M059J (cell line): ENCODE measurements at places on chromosomes 1 and 21. TPM values are rescaled to one million over a fixed set of nuclear protein-coding genes. Genes with fewer than 3 reads are reported as not detected.

DNA sequence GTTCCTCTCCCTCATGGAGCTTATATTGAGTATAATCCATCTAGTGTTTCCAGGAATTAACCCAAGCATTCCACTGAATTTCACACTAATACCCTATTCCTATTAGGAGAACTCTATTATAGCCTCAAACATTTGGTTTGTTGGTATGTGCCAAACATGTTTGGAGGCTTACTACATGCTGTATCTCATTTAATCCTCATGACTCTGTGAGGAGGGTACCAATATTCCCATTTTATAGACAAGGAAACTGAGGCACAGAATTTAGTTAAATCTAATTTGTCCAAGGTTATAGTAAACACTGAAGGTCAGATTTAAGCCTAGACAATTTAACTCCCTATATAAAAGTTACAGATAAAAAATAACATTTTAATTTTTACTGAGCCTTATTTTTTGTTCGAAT is 9.1 kb downstream of the FLVCR1 start:
- no peak for DNase-seq

DNA sequence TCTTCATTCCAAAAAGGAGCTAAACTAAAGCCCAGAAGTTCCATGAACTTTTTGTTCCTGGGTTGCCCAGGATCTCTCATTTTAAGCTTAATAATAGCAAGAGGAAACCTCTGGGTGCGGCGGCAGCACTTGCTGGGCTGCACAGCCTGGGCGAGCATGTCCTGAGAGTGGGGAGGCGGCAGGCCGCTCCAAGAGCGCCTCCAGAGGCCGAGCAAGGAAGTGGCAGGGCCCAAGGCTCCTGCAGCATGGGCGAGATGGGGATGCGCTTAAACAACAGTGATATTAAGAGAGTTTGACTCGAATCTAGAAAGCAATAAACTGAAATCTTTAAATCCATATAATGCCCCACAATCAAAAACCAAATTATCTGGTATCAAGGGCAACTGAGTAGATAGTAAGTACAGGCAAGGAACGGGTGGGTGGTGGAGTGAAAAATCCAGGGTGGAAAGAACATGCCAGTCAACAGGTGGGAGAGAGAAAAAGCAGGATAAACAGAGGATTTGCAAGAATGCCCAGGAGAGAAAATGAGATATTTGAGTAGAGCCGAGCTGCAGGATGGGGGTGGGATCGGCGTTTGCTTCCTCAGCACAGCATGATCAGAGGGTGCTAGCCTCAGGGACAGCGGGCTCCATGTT is 14.1 kb upstream of the TNR start:
- peak; percentile 5 for DNase-seq

DNA sequence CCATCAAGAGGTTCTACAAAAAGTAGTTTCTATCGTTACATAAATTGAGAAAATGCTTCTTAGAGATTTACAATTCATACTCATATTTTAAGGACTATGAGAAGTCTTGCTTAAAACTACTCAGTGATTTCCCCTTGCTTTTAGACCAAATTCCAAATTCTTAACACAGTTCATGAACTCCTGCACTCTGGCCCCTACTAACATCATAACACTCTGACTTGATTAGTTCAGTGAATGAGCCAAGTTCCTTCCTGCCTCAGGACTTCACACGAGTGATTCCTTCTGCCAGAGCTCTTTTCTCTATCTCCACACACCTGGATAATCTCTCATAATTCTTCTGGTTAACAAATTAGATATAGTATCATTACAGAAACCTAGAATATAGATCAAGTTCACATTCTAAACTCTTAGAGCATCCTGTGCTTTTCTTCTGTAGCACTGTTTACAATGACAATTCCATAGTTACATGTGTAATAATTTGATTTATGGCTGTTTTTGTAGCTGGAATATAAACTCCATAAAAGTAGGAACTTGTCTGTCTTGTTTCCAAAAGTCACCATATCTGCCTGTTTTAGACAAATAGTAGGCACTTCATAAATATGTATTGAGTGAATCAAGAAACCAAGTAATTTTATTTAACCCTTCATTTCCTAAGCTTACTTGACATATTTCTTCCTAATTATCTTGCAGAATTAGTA is 59.9 kb downstream of the NUF2 start:
- no peak for DNase-seq

DNA sequence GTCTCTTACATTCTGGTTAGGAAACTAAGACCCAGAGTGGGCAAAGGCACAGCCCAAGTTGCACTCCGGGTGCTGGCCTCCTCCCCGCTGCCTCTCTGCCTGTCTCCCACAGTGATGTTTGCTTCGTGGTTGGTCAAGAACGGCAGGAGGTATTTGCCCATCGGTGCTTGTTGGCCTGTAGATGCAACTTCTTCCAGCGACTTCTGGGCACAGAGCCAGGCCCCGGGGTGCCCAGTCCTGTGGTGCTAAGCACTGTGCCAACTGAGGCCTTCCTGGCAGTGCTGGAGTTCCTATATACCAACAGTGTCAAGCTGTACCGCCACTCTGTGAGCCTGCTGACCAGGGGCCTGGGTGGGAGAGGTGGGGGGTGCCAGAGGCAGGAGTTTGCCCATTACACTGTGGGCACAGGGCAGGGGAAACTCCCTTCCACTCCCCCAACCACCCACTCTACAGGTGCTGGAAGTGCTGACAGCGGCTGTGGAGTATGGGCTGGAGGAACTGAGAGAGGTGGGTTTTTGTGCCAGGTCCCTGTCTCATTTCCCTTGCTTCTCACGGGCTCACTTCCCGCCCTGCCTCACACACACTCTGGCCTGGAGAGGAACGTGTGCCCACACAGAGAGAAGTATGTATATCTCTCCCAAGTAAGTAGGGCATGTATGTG is 1.9 kb downstream of the BTBD19 start:
- DNase-seq: peak; percentile 91

GRCh38 chr1:237789619-237790018 is 101.1 kb downstream of the ZP4 start:
- no peak for DNase-seq

DNA sequence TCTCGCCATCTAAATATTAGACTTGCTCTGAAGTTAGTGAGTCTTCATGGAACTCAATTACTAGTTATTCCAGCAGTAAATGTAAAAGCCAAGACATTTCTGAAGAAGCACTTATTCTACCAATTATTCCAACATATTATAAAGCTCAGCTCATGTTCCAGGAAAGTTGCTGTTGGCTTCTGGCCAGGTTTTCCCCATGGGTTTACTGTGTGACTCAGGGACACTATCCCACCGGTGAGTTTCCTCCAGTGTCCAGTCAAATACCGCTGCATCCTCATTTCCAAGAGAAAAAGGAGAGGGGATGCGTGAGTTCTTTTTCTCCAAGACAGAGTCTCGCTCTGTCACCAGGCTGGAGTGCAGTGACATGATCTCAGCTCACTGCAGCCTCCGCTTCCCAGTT is 9.2 kb upstream of the HHIPL2 start:
- DNase-seq: peak; percentile 37

Gene DNAJC28
- total RNA-seq: 1.9 TPM in 2 replicates

Gene OLIG2
- not detected in 2 replicates for total RNA-seq

Gene ZMYM1
- 23.1 and 28.1 TPM in 2 replicates for total RNA-seq
